ENCODE measurements at places on chromosomes 6 and 20.

GRCh38 chr6:135066806-135067205, 12.2 kb upstream of the HBS1L start:
- DNase-seq = no peak

DNA sequence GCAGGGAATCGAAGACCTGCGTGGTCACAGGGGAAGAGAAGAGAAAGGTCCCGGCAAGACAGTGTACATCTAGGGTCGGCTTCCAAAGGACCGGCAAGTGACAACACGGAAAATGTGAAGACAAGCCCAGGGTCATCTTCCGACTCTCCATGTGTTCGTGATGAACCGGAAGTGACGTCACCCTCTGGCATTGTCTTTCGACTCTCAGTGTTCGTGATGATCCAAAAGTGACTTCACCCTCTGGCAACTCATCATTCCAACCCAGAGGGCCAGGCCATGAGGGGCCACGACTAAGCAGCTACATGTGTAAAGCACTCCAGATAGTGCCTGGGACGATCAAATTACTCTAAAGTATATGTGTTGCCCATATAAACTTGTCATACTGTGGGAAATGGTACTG, 290.8 kb downstream of the THBS2 start:
- peak; percentile 9 for DNase-seq

DNA sequence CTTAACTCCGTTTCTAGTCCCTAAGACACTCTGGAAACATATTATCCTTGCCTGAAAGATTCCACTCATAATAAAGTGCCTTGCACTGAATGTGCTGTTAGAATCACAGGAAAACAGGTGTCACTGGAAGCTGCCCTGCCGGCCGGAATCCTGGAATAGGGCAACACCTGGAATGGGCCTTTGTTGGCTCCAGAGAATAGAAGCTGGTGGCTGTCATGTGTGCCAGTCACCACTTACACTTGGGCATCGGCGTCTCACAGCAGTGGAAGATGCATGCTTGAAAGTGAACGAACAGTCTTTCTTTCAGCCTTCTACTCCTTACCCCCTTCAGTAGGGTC, 90.8 kb upstream of the AFDN start:
- DNase-seq = no peak

- no peak for DNase-seq
These were observed 78.9 kb downstream of the OLIG3 start for GRCh38 chr6:137415127-137415833.

DNA sequence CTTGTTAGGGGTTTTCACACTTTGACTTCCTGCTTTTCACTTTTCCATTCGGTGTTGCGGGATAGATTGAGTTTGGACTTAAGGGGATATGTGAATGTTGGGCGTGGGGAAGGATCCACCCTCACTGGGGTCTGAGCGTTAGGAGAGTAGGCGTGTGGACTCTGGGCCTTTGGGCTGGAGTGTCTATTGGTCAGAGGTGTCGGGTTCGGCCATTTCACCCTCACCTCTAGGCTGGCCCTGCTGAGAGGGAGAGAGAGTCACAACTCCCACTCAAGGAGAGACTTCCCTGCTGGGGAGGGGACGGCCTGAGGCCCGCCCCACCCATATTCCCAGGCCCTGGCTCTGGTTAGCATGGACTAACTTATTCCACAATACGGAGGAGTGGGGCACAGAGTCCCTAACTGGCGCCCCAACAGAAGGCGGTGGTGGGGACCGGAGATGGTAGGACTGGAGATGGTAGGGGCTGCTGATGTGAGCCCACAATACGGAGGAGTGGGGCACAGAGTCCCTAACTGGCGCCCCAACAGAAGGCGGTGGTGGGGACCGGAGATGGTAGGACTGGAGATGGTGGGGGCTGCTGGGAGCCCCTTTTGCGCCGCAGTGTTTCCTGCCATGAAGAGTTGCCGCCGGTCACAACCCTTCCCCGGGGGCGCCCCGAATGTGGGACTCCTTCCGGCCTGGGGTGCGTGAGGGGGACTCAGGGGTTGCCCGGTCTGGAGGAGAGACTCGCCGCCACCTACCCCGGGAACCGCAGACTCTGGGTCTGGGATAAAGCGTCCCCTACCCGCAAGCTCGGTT, 1.4 kb upstream of the PTPRA start:
- no peak for DNase-seq

GRCh38 chr6:164344801-164345291, 930.3 kb downstream of the QKI start:
- DNase-seq = no peak

DNA sequence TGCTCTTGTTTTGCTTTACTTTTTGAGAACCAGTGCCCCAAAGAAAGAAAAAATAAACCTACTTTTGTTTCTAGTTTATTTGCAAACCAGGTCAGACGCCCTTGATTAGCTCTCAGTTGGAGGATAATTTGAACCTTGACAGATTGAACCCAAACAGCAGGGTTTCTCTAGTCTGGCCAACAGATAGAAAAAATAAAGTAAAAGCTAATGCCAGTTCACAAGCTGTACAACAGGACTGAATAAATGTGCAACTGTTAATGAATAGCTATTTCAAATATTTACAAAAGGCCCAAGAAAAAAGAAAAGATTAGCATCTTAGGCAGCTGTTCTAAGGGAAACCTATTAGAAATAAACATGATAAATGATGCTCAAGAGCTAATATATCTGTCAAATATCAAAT, 331.8 kb downstream of the CDKAL1 start:
- DNase-seq = no peak

GRCh38 chr6:79544299-79544927, 7.2 kb upstream of the LCA5 start:
- DNase-seq = no peak

- DNase-seq = no peak
These were observed 226.3 kb downstream of the KIF16B start for GRCh38 chr20:16346956-16347355.

DNA sequence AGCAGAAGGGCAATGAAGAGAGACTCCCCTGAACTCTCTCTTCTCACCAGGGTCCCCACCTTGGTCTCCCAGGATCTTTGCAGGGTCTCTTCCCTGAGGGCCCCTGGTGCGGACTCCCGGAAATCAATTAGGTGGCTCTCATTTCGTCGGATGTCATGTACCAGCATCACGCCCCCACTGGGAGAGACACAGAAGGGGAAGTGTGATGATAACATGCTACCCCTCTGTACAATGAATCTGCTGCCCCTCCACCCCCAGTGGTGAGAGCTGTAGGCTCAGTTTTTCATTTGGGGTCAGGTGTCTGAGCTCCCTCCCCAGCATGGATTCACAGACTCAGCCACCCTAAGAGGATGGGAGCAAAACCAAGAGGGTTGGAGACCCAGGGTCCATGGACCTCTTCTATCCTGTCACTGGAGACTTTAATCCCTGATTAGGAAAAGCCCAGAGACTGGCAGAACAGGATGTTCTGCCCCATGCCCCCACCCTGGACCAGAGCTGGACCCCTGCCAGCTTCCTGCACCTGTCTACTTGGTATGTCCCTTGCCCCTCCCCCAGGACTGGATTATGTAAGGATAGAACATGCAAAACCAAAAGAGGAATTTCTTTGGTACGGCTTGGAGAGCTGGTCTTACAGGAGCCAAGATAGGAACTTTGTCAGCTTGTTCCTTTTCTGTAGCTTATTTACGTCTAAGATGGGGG, 11.1 kb downstream of the GGT7 start:
- no peak for DNase-seq

- no peak for DNase-seq
These were observed 16.9 kb downstream of the NCOA6 start for GRCh38 chr20:34808583-34808982.

GRCh38 chr6:11830105-11830504, 51.5 kb upstream of the ADTRP start:
- no peak for DNase-seq

GRCh38 chr6:112839525-112839961, 492.4 kb downstream of the RFPL4B start:
- DNase-seq = no peak

DNA sequence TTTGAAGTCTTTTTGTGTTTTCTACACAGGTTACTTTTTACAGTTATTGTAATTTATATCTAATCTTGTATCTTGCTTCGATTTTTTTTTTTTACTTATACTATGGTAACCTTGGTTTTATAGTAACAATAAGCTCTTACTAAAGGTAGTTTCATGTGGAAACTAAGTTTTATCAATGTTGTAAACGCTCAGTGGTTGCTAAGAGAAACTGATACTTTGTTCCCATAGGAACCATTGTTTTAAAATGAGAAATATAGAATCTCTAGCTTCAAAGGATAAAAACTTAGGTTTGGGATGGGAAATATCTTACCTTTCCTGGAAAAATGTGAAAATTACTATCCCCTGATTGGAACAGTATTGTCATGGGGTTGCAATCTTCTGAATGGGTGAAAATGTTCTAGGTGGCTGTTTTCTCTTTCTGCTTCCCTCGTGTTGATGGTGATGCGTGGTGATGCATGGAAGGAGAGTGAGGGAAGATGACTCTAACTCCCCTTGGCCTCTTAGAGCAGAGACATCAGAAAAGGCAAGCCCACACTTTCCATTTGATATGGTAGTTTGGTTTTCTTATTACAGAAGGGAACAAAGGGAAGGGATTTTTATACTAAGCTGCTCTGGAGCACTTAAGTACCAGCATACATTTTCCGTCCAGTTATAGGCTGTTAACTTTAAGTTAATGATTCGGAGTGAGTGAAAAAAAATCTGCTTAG, 23.5 kb upstream of the BACH2 start:
- no peak for DNase-seq

DNA sequence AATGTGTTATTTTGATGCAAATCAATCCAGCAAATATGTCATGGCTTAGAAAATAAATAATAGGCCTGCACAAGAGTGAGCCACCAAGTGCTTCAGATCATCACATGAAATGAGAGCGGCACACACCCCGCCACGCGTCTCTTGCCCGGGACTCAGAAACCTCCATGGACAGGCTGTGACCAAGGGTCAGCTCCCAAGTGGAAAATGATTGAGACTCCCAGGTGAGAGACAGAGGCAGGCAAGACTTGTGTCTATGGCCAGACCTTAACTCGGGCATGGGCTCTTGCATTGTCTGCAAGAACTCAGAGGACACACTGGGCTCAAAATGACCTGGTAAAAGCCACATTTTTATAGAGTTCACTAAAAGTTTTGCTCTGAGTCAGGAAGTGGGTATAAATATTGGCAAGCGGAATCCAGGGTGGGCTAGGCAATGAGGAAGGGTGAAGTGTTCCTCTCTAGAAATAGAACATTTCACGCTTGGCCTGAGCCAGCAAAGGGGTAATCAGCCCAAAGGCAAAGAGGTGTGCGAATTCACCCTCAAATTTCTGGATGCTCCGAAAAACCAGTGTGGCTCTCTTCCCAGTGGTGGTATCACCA, 30.7 kb upstream of the RIN2 start:
- no peak for DNase-seq

DNA sequence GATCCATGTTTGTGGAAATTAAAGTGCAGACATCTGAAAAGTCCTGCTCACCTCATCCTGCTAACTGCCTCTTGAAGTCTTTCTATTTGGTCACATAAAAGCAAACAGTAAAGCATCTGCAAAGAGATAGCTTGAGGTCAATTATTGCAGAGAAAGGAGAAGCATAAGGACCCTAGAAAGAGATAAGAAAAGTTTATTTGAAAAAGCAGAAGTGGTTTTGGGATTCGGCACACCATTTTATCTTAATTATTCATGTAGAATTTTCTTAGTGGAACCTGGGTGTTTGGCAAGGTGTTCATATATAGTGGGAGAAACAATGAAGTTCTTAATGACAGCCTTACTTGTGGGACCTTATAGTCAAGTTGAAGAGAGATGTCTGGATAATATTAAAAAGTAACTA, 280.8 kb downstream of the CENPW start:
- DNase-seq = no peak

DNA sequence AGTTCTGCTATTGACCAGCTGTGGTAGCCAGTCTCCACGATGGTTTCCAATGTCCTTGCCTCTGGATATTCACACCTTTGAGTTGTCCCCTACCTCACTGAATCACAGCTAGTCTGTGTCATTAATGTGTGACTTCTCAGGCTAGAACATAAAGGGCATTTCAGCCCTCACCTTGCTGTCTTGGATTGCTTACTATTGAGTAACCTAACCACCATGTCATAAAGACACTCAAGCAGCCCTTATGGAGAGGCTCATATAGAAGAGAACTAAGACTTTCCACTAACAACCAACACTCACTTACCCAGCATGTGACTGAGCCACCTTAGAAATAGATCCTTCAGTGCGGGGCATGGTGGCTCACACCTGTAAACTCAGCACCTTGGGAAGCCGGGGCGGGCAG, 19.1 kb upstream of the ABCC10 start:
- DNase-seq = no peak

- DNase-seq = no peak
These were observed 37.3 kb downstream of the SRSF3 start for GRCh38 chr6:36631326-36632011.
